Foreskin keratinocyte (primary cell): ENCODE measurements at places on chromosomes 13 and 19. TPM values are rescaled to one million over a fixed set of nuclear protein-coding genes. Genes with fewer than 3 reads are reported as not detected.

DNA sequence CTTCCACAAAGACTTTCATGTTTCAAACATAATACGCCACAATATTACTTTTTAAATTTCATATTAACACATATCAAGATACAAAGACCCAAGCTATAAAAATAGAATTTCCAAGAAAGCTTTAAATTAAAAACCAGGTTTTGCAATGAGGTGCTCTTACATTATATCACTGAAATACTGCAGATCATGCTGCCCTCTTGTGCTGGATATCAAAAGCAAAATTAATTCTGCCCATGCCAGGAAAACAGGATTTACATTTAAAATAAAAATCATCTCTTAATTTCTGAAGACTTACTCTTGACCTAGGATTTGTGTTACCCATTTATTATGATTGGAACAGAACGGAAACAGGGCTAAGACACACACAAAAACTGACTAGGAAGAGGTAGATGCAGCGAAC, 145.0 kb downstream of the ABCC4 start:
- DNase-seq: peak; percentile 1

GRCh38 chr13:86826232-86826631, 844.9 kb upstream of the SLITRK5 start:
- no peak for DNase-seq

The BEST2 gene
- not detected in 2 replicates for polyA plus RNA-seq

DNA sequence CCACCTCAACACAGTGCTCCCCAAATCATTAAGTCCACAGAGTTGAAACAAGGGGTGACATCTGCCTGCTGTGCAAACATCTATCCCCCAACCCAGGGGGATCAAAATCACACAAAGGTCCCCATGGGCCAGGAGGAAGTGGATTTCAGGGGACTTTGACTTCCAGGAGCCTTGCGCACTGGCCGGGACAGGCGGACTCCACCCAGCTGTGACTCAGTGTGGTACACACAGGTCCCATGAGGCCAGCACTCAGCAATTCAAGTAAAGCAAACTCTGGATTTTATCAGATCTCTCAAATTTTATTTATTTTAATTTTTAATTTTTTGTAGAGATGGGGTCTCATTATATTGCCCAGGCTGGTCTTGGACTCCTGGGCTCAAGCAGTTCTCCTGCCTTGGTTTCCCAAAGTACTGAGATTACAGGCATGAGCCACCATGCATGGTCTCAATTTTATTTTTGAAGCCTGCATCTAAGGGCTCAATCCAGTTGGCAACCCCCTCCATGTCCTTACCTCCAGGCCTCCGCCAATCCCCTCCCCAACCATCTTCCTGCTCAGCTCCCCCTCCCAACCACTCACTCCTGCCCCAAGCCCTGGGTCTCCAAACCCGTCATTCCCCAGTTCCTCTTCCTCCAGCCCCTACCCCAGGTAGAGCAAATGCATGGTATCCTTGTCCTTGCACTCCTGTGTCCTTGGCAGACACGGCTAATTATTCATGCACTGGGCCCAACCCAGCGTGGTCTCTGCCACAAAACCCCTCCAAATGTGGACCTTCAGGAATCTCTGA, 18.2 kb downstream of the ARHGAP33 start:
- DNase-seq: no peak

The CACNA1A gene
- 0.03 TPM in 2 replicates for polyA plus RNA-seq

DNA sequence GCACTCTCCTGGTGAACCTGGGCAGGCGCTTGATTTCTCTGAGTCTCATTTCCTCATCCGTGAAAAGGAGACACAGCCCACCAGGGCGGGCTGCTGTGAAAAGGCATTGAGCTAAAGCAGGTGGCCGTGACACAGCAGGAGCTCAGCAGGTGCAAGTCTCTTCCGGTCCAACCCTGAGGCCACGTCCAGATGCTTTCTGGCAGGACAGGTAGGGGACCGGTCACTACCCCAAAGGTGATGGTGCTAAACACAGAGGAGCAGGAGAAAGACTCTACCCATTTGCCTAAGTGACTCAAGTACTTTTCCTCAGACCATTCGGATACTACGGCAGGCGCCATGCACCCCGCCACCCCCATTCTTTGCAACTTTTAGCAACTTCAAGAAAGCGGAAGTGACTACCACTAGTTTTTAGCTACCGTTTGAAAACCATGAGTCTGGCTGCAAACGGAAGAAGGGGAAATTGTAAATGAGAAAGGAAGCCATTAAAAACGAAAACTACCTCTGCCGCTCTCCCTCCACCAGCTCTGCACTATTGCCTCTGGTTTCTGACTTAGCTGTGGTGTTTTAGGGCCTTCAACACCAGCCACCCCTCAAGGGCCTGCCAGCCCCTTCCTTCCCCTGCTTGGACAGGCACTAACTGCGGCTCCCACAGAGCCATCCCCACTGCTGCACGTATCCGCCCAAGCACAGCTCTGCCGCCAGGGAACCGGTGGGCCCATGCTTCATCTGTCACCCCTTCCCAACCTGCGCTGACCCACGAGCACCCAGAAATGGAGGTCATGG, 4.8 kb downstream of the PPP6R1 start:
- DNase-seq: no peak

GRCh38 chr19:16661480-16662034, 618 bp downstream of the TMEM38A start:
- no peak for DNase-seq

DNA sequence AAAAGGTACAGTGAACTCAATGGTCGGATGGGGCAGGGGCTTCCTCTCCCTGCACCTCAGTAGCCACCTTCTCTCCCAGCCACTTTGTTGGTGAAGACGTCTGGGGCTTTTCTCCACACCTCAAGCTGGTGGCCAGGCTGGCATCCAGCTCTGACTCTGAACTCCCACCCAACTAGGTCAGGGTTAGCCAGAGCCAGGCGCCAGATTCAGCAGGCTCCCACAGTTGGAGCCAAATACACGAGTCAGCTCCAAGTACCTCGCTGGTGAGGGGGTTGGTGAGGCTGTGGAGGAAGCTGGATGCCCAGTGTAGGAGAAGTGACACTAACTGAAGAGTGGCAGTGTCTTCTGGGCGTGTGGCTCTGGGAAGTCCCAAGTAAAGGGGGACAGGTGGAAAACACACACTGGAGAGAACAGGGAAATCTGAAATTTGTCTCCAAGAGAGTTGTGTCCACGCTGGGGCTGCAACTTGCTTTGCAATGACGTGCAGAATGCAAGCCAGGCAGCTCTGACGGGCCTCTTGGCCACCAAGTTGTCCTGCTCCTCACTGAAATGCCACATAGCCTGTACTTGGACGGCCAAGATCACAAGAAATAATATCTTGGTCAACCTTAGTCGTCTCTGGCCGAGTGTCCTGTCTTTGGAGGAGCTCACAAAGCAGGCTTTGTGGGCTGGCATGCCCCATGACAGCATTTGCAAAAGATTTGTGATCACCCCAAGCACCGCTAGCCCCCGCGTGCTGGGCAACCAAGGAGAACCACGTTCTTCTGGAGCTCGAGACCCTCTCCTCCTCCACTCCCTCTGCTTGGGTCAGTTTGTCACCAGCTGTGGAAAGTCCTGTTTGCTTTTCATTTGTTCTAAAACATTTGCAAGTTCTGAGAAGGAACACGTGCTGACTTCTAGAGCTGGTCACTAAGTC, 18.1 kb downstream of the SLC7A1 start:
- no peak for DNase-seq

The MYPOP gene
- 7.1 and 8.1 TPM in 2 replicates for polyA plus RNA-seq

- no peak for DNase-seq
These were observed 67.0 kb upstream of the TEX29 start for GRCh38 chr13:111253365-111253872.

GRCh38 chr19:15534957-15535864, 26.9 kb downstream of the CYP4F22 start:
- DNase-seq: no peak

DNA sequence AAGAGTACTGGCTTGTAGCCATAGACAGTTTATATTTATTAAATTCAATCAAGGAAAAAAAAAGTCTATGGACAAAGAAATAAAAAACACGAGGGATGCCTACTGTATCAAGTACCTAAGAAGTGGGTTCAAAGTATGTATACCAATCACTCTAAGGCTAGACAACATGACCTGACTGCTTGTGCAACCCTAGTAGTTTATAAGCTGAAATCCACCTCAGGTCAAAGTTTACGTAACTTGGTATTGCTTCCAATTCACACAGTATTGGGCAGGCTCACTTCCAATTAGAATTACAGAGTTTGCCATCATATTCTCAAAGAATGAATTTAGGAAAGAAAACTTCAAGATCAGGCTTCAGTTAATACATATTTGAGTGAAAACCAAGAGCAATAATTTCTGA, 657.8 kb downstream of the DACH1 start:
- no peak for DNase-seq

GRCh38 chr13:67935626-67936025, 705.5 kb upstream of the PCDH9 start:
- no peak for DNase-seq

- DNase-seq: no peak
These were observed 95.4 kb downstream of the WDFY2 start for GRCh38 chr13:51679616-51680015.

GRCh38 chr13:44902738-44903137, 86.5 kb downstream of the NUFIP1 start:
- no peak for DNase-seq
